ENCODE measurements at places on chromosomes 7 and 10.

DNA sequence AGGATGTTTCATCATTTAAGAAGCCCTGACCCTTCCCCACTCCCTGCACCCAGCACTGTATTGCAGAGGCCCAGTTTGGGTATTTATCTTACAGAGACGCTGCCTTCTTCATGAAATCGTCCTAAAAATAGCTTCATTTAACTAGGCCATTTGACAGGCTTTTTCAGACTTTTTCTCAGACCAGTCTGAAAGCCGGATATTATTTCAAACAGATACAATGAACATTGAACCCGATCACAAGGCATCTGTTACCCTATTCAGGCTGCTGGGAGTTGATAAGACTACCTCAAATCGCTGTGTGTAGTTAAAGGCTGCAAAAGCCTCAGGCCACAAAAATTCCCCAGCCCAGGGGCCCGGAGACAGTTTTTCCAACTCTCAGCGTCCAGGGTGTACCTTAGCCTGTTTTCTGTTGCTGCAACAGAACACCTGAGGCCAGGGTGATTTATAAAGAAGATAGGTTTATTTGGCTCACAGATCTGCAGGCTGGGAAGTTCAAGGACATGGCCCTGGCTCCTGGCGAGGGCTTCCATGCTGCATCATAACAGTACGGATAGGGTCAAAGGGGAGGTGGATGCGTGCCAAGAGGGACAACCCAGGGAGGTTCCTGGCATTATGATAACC is 130.7 kb upstream of the SH2B2 start:
- DNase-seq: no peak

DNA sequence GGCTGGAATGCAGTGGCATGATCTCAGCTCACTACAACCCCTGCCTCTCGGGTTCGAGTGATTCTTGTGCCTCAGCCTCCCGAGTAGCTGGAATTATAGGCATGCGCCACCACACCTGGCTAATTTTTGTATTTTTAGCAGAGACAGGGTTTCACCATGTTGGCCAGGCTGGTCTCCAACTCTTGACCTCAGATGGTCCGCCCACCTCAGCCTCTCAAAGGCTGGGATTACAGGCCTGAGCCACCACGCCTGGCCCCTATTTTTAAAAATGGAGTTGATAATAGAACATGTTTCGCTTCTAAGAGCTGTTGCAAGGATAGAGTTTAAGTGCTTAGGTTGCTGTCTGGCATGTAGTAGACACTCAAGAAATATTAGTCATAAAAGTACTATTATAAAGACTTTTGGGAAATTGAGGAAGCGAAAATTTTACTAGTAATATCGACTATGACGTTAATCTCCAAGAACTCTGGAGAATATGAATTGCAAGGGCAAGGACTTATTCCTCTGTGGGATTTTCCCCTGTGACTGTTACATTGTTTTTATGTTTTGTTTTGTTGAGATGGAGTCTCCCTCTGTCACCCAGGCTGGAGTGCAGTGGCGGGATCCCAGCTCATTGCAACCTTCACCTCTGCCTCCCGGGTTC is 7.9 kb downstream of the GTF2I start:
- DNase-seq: no peak

DNA sequence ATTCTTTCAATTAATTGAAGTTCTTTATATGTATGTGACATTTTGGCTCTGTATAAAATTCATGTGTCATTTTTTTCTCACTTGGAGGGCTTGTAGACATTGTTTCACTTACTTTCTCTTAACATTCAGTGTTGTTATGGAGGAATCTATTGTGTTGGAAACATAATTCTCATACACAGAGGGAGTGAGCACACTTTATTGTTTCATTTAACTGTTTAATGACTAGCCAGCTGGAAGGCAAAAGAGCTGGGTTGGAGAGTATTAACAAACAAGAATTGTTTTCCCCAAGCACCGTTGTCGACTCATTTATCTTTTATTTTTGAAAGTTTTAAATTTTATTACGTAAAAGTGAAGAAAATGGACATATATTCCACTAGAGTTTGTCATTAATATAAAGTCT is 98.8 kb downstream of the PTPN20 start:
- DNase-seq: no peak

GRCh38 chr10:62728479-62728878 is 76.0 kb upstream of the ADO start:
- no peak for DNase-seq

- DNase-seq: no peak
Measured at GRCh38 chr10:88039496-88040200, 176.2 kb downstream of the PTEN start.

DNA sequence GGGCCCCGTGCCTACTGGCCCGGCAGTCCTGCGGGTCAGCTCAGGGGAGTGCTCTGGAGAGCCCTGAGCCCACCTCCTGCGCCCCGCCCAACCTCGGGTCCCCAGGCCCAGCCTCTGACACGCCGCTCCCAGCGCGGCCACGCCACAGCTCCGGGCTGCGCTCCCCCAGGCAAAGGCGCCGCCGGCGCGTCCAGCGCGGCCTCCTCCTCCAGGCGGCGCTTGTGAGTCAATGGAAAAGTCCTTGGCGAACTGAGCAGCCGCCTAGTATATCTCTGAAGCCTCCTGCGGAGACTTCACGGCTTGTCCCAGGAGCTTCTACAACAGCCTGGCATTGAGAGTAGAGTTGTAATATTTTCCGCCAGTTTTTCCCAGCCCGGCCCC is 29.5 kb upstream of the BMS1 start:
- DNase-seq: peak; percentile 42

DNA sequence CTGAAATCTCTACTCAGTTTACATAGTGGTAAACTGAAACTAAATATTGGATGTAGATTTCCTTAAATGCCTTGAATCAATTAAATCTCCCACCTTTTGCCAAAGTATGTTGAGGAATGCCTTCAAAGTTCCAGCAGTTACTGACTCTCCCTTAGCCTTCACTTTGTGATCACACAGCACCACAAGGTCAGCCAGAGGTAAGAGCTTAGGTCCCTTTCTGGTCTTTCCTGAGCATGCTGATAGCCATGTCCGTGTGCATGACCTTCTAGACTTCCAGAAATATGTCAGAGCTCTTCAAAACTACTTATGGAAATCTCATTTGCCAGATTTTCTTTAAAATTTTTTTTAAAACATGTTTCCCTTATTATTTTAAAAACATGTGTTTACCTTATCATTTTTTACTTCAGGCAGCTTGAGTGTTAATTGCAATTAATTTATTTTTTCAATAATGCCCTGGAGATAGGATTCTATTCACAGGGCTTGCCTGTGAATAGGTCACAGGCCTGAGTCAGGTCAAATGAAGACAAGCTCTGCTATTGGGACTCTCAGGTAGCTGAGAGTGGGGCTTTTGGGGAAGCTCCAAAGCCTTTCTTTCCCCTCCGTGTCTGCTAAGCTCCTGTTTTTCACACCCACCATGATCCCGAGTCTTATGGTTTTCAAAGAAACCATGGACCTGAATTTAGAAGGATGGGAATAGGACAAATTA is 220.5 kb downstream of the CXCL12 start:
- no peak for DNase-seq
